ENCODE measurements at places on chromosomes 7 and 10.
A peak's percentile ranks its signal among the peaks of the same experiment; 100 is the strongest.

DNA sequence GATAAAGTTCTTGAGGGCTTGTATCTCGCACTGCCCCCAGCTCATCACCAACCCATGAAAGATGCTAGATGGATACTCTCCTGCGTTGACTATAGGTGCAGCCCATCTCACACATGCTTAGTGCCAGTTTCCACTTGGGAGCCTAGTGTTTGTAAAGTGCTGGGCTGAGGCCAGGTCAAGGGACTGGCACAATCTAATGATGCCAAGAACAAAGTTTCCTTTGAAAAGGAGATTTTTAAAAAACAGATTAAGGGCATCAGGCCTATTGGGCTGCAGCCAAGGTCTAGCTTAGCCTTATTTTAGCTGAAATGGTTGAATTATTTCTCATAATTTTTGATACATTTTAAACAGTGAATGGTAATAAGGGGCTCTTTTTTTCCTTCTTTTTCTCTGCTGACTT, 259.0 kb downstream of the ADRA2A start:
- no peak for DNase-seq

DNA sequence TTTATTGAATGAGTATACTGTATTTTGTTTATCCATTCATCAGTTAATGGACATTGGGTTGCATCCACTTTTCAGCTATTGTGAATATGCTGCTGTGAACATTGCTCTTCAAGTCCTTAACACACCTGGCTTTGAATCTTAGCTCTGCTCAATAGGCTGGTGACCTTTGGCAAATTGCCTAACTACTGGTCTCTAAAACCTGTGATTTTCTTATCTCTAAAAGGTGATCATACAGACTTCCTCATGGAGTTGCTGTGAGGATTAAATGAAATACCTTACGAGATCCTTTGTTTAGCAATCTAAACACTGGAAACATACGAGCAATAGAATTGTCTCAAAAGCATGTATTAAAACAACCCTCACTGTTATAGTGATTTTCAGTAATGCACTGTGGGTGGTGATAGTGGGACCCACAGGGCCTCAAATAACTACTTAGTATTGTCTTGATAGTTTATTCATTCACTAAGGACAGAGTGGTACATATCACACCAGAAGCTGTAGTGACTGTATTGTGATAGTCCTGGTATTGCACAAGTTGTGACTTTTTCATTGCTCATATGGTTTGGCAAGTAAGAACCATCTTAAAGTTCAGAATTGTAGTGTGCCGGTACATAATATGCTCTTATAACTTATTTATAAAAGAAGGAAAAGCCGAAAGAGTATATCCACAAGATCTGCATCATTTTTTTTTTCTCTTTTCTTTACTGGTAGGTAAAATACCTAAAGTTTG, 257.6 kb downstream of the EXOC4 start:
- no peak for DNase-seq

- peak; percentile 50 for DNase-seq
These were observed 23.3 kb downstream of the CLIP2 start for GRCh38 chr7:74312418-74313028.

GRCh38 chr10:32149252-32149955, 93.2 kb upstream of the KIF5B start:
- peak; percentile 89 for DNase-seq

GRCh38 chr10:35225204-35225603, 98.6 kb downstream of the CREM start:
- peak; percentile 72 for DNase-seq

DNA sequence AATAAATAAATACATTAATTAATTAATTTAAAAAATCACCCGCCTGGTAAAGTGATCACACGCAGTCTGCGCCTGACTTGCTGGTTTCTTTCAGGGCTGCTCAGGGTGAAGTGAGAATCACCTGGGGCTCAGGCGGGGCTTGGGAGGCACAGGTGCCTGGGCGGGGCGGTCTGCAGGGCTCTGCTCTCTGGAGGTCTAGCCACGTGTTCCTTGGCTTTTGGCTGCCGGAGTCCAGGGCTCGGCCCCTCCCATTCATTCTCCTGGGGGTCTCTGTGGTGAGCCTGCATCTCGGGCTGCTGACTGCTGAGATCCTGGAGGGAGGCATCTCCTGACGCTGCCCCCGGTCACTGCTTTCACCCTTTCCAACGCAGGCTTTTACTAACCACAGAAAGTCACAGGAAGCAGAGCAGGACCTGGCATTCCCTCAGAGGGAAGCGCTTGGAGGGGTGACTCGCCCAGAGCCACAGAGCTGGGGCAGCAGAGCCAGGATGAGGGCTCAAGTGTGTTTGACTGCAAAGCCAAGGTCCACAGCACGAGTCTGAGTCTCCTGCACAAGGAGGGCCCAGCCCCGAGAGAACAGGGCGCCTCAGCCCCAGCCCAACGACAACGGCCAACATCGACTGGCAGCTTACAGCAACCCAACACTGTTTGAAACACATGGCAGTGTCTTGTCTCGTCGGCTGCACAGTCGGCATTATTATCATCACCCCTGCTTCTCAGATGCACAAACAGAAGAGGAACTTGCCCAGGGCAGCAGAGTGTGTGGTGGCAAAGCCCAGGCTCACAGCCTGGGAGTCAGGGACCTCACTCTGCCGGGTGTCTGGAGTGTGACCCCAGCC, 22.4 kb upstream of the MNX1 start:
- DNase-seq, result no peak

- peak; percentile 93 for DNase-seq
These were observed 110.6 kb downstream of the EMX2 start for GRCh38 chr10:117653170-117653515.

DNA sequence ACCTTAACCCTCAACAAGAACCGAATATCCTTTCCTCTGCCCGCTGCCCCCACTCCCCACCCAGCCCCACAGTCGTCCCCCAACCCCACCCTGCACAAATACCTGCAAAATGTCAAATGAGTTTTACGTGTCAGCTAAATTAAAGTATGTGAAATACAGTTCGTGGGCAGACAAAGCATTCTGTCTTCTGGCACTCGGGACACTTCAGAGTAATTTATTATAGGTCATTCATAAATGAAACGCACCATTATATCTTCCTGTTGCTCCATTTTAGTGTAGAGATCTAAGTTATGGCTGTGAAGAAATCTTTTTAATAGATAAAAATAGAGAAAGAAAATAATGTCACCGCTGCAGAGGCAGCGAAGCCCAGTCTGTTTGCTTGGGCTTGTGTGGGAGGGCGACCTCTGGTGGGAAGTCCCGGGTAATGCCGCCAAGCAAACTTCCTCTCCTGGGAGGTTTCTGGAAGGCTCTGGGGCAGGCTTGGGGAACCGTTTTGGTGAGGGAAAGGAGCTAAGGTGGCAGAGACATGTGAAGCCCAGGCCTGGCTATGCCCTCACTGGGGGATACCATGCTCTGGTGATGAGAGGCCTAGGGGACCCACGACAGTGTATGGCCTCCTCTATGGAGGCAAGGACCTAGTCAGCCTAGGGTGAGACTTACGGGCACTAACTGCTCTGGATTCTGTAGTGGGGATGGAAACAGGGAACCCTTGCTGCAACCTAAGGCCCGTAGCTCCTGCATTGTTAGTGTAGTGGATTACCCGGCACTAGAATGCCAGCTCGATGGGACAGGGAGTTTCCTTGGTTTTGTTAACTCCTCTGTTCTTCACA, 604.9 kb downstream of the LRMDA start:
- DNase-seq, result peak; percentile 41

GRCh38 chr10:121130382-121130781, 279.2 kb downstream of the WDR11 start:
- DNase-seq, result no peak

DNA sequence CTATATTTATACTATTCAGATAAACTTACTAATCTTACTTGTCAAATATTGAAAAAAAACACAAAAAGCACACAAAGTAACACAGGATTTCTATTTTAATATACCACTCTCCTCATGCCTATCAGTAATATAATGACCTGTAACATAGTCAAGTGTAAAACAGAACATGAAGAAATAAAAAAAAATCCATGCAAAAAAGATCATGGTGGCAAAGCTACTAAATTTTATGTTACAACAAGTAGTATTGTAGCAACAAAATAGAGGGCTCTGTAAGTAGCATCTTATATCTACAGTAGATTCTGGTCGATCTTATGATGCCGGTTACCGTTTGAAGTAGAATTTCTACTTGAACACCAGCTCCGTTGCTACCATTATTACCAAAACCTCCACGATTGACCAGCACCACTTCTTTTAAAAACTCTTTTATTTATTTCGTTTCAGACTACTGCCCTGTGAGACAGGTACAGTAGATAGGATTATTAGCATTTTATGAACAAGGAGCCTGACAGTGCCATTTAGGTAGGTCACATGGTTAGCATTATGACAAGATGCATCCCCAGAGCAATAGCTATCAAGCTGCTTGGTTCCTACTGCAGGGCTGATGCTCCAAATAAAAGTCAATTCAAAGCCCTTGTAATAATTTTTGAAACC, 2.1 kb downstream of the CPED1 start:
- DNase-seq, result no peak

- peak; percentile 94 for DNase-seq
These were observed 95.4 kb downstream of the HIPK2 start for GRCh38 chr7:139682136-139683013.

- DNase-seq, result no peak
These were observed 121.6 kb downstream of the THSD7A start for GRCh38 chr7:11710377-11710776.

- DNase-seq, result no peak
These were observed 4.2 kb downstream of the TMEM270 start for GRCh38 chr7:73864981-73865711.

DNA sequence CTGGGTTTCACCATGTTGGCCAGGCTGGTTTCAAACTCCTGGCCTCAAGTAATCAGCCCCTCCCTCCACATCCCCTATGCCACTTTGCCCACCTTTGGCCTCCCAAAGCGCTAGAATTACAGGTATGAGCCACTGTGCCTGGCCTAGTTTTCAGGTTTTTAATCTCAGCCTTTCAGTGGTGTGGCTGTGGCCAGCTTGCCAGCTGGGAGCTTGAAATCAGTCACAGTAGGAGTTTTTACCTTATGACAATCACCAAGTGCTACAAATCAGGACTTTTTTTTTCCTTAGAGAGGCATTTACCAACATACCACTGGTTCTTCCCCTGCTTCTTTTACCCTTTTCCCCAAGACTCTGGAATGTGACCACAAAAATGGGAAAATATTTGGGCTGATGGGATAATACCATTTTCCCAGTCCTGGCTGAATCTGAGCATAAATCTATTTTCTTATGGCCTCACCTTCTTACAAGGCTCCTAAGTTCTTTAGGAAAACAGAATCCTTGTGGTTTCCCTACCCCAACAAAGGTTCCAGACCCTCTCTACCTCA, 6.2 kb downstream of the STEAP4 start:
- DNase-seq, result no peak

DNA sequence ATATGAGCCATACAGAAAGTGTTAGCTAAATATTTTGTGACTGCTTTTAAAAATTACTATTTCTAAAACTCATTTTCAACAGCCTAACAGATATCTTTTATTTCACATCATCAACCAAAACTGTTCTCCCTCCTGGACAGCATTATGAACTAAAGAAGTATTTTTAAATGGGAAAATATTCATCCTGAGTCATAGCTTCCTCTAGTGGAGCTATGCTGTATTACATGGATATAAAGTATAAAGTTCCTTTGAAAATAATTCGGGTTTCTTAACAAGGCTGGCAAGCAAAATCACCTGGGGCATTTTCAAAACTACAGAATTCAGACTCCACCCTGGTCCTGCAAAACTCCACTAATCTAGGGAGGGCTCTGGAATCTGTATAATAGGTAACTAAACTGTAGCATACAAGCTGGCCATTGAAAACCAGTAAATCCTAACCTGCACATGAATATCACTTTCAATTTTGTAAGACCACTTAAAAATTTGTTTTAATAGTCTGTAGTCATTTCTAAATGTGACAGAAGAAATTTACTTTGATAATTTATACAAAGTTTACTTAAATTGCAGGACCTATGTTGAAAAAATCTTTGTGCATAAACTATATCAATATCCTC, 53.5 kb downstream of the SCIN start:
- peak; percentile 2 for DNase-seq

DNA sequence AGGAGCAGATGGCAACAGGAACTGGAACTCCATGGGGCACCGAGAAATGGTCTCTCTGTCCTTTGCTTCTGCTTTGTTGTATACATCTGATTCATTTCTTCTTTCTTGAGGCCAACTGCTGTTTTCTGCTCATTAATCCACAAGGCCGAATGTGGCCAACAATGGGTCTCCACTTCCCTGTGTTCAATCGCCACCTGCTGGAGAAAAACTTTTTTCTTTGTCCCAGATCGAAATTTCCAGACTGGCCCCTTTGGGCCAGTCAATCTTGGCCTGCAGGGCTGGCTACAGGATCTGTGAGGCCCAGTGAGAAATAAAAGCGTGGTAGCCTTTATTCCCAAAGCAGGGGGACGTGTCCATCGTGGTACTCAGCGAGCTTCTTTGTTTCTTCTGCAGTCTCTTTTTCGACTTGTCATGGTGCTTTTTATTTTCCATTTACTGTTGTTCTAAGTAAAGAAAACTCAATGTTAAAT, 58.8 kb downstream of the PARP12 start:
- peak; percentile 61 for DNase-seq

DNA sequence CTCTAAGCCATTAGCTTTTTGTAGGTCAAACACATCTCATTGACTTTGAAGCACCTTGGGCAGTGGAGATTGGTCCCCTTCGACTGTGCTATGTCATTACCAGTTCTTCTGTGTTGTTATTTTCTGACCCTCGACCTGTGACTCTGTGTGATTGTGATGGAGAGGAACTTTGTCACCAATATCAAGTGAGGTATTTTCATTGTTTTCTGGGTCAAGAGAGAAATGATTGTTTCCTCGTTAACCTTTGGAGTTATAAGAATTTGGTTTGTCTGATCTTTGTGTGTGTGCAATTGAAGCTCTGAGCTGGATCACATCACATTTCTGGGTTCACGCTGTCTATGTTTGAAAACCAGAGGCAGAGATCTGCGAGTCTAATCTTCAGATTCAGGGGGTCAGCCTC, 432.2 kb upstream of the KLF6 start:
- DNase-seq, result no peak

DNA sequence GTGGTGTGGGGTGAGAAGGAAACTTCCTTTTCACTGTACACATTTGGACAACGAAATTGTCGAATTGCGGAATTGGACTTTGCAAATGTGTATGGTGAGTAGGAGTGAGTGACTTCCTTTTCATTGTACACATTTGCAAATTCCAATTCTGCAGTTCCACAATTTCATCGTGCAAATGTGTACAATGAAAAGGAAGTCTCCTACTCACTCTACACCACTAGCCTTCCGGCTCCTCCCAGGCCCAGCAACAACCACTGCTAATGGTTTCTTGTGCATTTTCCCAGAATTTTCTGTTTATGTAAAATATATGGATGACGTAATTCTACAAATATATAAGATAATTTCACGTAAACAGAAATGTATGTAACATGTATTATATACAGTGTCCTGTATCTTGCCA, 118.5 kb downstream of the ARL4A start:
- no peak for DNase-seq

Data from activated CD4-positive, alpha-beta T cell treated with anti-CD3 and anti-CD28 coated beads, Interleukin-10, Interleukin-2, amounts not matched to agents 100 ng/mL and 50 ng/mL, durations not matched to agents 16 hours and 8 hours (primary cell).